ENCODE measurements at places on chromosomes 3 and 15.

DNA sequence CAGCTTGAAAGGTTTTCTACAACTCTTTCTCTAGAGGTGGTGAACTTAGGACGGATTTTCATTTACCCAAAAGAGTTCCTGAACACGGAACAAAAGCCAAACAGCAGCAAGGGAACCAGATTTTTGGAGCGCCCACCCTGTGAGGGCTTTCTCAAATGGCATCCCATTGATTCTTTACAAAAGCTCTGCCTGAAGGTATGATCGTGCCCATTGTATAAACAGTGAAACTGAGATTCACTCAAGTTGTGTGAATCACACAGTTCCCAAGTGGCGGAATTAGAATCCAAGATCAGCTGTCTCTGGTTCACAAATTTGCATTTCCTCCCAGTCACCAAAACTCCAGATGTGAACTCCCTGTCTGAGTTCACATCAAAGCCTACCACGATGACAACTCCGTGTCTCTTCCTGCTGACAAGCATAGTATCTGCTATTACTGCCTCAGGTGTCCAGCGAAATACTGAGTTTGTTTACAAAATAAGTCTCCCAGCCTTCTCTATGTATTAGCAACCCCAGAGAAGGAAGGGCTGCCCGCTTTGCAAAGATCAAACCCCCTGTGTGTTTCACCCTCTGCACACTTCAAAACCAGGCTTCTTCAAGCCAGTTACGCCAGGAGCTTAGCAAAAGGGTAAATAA, 235.9 kb upstream of the ST8SIA2 start:
- no peak for DNase-seq

GRCh38 chr3:77887611-77888010, 847.7 kb downstream of the ROBO2 start:
- no peak for DNase-seq

DNA sequence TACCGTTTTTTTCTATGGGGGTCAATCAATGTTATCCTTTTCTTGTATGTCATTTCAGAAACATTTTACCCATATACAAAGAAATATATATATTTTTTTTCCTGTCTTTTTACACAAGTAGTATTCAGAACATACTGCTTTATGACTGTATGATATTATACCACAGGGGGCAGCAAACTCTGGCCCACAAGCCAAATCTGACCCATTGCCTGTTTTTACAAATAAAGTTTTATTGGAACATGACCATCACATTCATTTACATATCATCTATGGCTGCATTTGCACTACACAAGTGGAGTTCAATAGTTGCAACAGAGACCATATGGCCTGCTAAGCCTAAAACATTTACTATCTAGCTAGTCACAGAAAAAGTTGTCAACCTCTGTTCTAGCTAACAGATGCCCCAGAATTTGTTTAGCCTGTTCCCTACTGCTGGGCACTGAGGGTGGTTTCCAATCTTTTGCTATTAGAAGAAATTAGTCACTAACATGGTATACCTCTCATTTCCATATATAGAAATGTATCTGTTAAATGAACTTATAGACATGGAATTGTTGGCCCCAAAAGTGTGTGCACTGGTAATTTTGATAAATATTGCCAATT, 57.7 kb downstream of the BFSP2 start:
- DNase-seq: peak; percentile 78

- DNase-seq: no peak
Measured at GRCh38 chr3:187978433-187979011, 175.4 kb upstream of the LPP start.

GRCh38 chr3:9951598-9951961, 628 bp downstream of the PRRT3 start:
- no peak for DNase-seq

DNA sequence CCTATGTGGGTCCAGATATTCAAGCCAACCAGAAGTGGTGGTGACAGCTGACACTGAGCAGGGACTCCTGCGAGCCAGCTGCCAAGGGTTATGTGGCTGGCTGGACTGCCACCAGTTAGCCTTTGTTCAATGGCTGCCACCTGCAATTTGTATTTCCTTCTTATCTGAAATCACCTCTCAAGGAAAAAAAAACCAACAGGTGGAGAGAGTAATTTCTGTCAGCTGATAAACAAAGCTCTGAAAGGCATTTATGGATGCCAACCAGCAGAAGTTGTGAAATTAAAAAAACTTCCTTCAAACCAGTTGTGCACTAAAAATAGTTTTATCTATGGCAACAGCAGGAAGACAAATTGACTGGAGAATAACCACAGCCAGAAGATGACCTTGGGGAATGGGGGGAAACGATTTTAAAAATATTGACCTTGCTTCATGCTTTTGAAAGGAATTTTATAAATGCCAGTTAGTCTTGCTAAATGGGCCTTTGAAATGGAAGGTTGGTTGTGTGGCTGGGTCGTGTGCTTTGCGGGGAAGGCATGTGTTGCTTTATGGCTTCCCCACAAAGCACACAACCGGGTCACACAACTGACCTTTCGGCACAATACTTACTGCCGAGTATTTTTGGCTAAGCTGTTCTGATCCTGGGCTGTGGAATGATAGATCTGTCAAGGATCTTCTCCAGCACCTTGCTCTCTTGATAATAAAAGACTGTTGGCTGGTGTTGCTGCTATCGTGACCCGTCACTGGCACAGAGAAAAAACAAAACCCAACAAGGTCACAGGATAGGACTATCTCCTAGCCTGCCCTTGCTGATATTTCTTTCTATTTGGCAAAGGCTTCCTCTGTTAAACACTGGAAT, 3.5 kb downstream of the MYZAP start:
- no peak for DNase-seq
